ENCODE measurements at places on chromosomes 1 and 21.

DNA sequence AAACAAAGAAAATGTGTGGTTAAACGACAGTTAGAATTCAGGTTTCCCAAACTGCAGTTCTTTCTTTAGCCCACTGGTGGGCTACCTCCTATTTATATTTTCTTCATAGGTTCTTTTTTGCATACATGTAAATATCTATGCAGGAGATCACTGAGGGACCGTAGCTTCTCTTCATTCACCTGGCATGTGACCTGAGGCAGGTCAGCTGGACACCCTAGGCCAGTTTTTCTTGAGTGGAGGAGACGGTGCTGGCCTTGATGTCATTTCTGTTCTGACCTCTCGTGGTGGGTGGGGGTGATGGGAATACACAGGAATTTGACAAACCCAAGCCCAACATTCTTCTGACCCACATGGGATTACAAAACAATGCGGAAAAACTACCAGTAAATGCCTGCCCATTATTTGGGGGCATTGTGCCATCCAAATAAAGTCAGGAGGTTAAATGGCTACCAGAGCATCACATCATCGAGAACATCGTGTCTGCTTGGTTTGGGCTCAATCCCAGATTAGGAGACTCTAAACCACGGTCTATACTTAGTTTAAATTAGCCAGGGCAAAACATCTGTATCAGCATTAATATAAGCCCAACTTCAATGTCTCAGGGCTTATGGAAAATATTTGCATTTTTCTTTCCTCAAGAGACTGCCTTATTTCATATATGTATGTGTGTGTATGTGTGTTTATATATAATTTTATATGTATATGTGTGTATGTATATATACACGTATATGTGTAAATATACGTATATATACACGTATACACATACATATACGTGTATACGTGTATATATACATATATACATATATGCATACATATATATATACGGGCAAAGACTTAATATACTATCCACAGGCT lies 7.4 kb upstream of the IRF2BP2 start:
- peak; percentile 78 for DNase-seq

DNA sequence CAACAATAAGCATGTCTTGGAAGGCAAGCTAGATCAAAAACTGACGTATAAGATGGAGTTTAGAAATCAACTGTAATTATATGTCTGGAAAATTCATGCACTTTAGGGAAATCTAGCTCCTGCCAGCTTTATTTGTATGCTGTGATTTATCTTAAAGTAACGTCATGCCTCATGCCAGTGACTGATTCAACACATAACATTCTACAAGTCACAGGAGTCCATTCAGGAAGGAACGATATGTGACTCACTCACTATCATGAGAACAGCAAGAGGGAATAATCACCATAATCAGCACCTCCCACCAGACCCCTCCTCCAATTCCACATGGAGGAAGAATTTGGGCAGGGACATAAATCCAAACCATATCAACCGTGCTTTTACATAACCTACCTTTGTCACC lies 682.4 kb upstream of the ADAMTS5 start:
- peak; percentile 96 for DNase-seq

DNA sequence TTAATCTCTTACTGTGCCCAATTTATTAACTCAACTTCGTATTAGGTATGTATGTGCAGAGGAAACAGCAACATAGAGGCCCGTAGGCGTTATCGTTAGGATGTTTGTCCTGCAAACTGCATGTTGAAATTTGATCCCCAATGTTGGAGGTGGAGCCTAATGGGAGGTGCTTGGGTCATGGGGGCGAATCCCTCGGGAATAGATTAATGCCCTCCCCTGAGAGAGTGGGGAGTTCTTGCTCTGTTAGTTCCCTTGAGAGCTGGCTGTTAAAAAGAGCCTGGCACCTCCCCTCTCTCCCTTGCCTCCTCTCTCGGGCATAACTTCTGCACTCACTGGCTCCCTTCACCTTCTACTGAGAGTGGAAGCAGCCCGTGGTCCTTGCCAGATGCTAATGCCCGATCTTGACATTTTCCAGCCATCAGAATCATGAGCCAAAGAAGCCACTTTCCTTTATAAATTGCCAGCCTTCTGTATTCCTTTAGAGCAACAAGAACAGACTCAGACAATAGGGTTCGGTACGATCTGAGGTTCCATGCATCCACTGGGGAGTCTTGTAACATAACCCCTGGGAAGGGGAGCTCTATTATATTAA lies 149.0 kb upstream of the RAB4A start:
- DNase-seq, result no peak

GRCh38 chr1:115142616-115143015 lies 53.3 kb upstream of the TSPAN2 start:
- no peak for DNase-seq

DNA sequence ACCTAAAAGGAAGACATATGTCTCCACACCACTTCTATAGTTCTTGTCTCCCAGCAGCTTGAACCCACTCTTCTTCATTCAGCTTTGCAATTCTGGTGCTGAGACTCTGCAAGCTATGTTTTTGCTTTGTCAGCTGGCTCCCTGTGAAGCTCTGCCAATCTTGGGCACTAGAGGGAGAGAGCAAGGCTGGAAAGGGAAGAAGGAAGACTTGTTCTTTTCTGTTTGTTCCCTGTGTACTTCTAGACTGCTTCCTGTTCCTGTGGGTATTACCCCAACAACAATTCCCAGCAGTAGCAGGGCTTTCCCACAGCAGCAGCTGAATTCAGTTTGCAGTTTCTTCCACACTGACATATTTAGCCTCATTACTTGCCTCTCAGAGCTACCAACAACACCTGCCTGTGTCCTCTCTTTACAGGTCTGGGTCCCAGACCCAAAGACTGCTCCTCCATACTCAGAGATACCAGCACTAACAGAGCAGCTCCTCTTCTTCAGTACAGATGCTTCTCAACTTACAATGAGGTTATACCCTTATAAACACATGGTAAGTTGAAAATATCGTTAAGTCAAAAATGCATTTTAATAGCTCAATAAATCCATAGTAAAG lies 275.2 kb upstream of the NEGR1 start:
- peak; percentile 28 for DNase-seq

- DNase-seq, result no peak
These were observed 135.1 kb upstream of the MAGI3 start for GRCh38 chr1:113255038-113255719.

DNA sequence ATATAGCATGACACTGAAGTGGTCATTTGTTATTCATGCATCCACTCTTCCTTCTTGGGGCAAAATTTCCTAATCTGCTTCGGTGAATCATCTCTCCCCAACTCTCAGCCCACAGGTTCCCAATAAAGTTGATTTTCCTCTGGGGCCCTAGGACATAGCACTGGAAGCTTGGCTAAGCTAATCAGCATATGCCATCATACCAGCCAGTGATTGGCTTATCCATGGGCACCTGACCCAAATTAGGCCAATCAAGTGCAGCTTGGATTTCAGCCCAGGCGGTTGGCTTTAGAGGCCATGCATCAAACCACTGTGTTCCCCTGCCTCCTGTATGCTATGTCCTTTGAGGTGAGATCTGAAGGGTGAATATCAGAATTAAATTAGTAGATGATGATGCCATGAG lies 58.9 kb downstream of the C1orf94 start:
- no peak for DNase-seq

- DNase-seq, result no peak
These were observed 40.5 kb upstream of the KRTAP19-8 start for GRCh38 chr21:31078796-31079195.

DNA sequence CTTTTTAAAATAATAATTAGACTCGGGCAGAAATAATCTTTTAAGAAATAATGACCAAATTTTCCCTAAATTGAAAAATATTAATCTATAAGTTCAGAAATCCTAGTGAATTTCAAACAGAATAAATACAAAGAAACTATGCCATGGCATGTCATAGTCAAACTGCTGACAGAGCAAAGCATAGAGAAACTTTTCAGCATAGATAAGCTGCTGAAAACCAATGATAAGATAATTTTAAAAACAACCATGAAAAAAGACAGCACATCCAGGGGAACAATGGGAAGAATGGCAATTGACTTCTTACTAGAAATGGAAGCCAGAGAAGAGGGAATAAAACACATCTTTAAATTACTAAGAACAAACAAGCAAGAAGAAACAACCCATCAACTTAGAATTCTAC lies 19.8 kb downstream of the CD1D start:
- no peak for DNase-seq

GRCh38 chr1:63612564-63612963 lies 19.4 kb downstream of the PGM1 start:
- DNase-seq, result no peak

DNA sequence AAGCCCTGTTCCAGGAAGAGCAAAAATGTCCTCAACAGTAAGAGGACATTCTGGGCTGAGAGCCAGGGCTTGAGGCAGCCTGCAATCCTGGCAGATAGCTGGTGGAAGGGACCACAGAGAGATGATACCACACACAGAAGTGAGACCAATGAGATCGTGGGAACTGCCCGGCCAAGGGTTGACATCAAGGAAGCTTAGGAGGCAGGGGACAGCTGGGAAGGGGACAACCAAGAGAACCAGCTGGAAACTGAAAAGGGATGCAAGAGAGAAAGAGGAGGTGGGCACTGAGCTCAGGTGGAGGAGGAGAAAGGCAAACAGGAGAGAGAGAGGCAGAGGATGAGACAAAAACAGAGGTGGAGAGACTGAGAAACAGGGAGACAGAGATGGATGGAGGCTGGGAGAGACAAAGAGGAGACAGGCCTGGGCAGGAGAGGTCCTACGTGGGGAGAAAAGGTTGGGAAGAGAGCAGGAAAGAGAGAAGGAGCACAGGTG lies 9.2 kb downstream of the PDZK1IP1 start:
- DNase-seq, result no peak

DNA sequence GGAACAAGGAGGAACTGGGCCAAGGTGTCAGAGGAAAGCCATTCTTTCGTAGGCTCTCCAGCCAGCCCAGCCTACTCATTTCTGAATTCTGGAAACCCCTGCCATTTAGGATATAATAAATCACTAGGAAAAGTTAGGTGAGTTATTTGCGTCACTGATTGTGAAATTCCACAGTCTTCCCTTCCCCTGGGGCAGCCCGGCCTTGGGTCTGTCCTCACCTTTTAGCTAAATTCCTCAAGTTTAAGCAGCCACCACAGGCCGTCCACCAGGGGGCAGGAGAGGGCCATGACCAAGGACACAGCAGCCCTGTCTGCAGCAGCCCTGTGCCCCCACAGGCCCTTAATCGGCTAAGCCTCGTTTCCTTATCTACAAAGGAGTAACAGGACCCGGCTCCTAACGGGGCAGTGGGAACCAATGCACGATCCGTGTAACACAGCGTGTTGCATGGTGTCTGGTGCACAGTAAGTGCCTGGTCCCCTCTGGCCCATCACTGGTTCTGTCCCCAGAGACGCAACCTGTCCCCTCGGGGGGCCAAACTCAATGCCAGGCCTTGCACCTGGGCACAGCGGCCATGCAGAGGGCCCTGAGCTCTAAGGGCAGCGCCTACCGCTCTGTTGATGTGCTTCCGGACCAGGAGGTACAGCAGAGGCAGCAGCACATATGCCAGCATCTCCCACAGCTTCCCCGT lies 18.1 kb downstream of the GPR157 start:
- DNase-seq, result peak; percentile 74

GRCh38 chr21:43611598-43612369 lies 47.5 kb downstream of the HSF2BP start:
- peak; percentile 50 for DNase-seq

DNA sequence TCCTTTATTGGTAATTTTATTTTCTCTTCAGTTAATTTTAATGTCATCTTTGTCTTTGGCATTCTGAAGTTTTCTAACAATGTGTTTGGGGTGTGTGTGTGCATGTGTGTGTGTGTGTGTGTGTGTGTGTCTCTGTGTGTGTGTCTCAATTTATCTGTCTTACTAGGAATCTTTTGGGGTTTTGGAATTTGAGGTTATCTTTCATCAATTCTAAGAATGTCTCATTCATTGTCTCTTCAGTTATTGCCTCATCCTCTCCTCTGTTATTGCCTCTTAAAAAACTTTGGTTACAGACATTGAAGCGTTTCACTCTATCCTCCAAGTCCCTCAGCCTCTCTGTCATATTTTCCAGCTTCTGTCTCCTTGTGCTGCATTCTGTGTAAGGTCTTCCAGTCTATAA lies 18.1 kb upstream of the SAMD13 start:
- DNase-seq, result no peak

- DNase-seq, result no peak
These were observed 6.2 kb downstream of the CROCC start for GRCh38 chr1:16927711-16928485.

DNA sequence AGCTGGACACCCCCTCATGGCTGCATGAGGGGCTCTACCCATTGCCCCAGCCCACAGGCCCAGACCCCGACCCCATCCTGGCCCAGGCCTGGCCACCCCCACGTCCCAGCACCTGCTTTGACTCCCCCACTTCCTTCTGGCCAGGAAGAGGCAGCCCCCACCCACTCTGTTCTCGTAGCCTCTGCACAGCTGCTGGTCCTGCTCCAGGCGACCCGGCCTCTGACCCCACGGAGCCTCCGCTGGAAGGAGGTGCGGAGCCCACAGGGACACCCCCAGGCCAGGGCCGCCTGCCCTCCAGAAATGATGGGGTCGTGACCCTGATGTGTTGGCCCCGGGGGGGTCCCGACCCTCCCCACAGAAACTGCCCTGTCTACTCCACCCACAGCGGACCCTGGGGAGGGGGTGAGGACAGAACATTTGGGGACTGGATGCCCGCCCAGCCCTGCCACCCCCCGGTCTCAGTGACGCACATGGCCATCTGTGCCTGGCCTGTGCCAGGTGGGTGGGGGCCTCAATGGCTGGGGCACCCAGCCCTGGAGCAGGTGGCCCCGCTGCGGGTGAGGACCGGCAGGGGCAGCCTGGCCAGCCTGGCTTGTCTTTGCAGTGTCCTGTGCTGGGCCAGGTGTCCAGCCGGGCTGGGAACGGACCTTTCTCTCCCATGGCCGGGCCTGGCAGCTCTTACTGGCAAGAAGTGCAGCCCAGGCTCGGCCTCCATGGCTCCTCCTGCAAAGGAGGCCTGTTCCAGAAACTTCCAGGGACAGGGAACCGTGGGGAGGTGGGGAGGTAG lies 78.6 kb downstream of the MORN1 start:
- DNase-seq, result no peak

- no peak for DNase-seq
These were observed 17.0 kb downstream of the FAM151A start for GRCh38 chr1:54606096-54606989.

DNA sequence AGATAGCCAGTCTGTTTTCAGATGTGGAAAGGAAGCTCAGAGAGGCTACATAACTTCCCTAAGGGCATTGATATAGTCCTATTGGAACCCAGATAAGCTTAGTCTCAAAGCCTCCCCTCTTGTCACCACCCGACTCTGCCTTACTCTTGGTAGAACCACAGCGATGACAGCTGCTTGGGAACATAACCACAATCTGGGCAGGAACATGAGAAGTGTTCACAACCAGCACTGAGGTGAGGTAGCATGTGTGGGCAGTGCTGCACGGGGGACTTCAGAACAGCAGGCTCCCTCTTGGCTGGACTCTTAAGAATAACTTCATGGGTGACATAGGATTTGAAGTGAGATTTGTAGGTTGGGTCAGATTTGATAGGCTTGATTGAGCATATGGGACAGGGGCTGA lies 9.3 kb upstream of the S100A10 start:
- DNase-seq, result no peak

- no peak for DNase-seq
These were observed 6.5 kb downstream of the OR6P1 start for GRCh38 chr1:158563853-158564252.

GRCh38 chr21:14762734-14763694 lies 216.9 kb upstream of the SAMSN1 start:
- no peak for DNase-seq

All from fibroblast of skin of back (primary cell).